ENCODE measurements at places on chromosomes 11 and 22. TPM values are rescaled to one million over a fixed set of nuclear protein-coding genes. Genes with fewer than 3 reads are reported as not detected.

DNA sequence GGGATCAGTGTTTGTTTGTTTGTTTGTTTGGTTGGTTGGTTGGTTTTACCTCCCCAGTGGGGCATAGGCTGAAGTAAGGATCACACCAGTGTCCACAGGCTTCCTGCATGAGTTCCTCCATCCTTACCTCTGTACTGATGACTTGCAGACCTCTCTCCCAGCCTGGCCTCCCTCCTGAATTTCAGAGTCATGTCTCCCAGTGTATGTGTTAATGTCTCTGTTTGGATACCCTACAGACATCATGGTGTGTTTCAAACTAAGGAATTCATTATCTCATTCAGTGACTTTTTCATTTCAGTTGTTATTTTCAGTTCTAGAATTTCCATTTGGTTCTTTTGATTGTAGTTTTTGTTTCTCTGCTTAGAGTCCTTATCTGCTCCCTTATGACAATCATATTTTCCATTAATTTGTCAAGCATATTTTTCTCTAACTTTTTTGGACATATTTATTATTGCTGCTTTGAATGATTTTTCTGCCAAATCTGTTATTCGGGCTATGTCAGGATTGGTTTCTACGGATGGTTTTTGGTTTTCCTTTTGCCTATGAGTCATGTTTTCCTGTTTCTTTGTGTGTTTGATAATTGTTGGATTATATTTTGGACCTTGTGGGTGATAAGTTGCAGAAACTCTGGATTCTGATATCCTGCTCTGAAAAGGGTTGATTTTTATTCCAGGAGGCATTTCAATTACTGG is 23.6 kb downstream of the MYEOV start:
- no peak overlapping the region for H3K27ac ChIP-seq
- no peak for DNase-seq
- no peak overlapping the region for H3K4me3 ChIP-seq

- no peaks in the 10 kb centered on the region for H3K4me1 ChIP-seq
- no peaks in the 10 kb centered on the region for H3K27me3 ChIP-seq
- DNase-seq: no peak
- no peak overlapping the region for H3K4me3 ChIP-seq
- H3K36me3 ChIP-seq: no peaks in the 10 kb centered on the region
Observed at GRCh38 chr22:26131589-26132154, 37.6 kb upstream of the SEZ6L start.

The FAM111B gene
- polyA plus RNA-seq: not detected

DNA sequence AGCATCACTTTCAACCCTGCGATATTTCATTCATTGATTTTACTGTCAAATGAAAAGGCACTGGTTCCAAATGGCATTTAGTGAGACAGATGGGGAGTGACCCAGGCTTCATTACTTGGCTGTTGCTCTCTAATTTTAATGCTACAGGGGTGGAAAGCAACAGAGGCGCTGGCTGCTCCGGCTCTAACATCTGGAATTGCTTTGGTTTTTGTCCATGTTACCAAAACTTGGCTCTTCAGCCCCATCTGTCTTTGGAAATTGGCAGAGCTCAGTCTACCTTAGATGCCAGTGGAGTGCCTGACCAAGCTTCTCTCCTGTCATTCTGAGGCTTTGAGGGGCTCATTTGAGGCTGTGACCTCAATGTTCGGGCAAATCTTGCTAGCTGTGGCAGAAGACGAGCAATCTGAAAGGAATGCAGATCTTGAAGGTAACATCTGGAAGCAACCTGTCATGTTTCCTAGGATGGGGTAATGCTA is 409.5 kb upstream of the SYN3 start:
- DNase-seq: no peak
- no peak overlapping the region for H3K27ac ChIP-seq
- H3K36me3 ChIP-seq: no peaks in the 10 kb centered on the region
- H3K4me3 ChIP-seq: no peak overlapping the region
- H3K4me1 ChIP-seq: no peaks in the 10 kb centered on the region

DNA sequence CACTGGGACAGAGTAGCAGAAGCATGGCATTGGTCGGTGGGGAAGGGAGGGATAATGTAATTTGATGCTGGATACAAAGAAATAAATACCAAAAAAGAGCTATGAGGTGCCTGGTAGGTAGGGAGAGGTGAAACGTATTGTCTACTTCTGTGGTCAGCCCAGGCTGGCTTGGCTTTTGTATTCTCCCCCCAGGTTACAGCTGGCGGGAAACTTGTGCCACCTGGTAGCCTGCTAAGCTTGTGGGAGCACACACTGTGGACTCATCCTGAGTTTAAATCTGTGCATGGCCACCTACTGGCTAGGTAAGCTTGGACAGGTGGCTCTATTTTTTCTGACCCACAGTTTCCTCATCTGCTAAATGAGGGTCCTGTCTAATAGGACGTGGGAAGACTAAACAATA is 165.2 kb upstream of the E2F8 start:
- no peaks in the 10 kb centered on the region for H3K4me1 ChIP-seq
- no peak for DNase-seq
- no peak overlapping the region for H3K27ac ChIP-seq
- H3K36me3 ChIP-seq: no peaks in the 10 kb centered on the region

DNA sequence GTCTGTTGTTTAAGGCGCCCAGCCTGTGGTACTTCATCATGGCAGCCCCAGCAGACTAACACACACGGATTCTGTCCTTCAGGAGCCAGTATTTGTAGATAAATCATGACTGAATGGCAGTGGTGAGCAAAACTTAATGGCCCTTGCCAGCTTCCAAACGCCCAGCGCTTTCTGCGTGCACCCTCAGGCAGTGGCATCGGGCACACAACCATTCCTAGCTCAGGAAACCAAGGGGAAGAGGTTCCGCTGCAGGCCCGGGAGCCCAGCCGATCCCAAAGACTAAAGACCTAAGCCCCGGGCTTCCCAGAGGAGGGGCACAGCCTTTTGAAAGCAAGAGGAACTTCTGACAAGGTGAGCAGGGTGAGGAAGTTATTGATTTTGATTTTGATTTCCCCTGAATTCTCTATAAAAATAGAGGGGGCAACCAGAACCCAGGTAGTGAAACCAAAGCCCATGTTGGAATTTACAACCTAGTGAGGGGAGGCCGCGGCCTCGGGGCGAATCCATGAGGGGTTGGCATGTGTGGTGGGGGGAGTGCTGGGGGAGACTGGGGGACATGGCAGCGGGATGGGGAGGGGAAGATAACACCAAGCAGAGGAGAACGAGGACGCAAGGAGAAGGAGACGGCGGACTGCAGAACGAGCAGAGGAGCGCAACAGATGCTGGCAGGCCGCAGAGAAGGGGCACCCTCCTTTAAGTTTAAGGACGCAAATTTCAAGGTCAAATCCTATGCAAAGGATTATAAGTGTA is 79.9 kb upstream of the SEPTIN5 start:
- no peak for DNase-seq
- no peak overlapping the region for H3K27ac ChIP-seq
- H3K27me3 ChIP-seq: no peaks in the 10 kb centered on the region
- H3K36me3 ChIP-seq: no peaks in the 10 kb centered on the region
- H3K4me1 ChIP-seq: no peaks in the 10 kb centered on the region

- no peaks in the 10 kb centered on the region for H3K36me3 ChIP-seq
- H3K27me3 ChIP-seq: no peaks in the 10 kb centered on the region
- H3K4me1 ChIP-seq: no peaks in the 10 kb centered on the region
- no peak for DNase-seq
- H3K4me3 ChIP-seq: no peak overlapping the region
Observed at GRCh38 chr11:79160791-79161403, 279.9 kb downstream of the TENM4 start.

DNA sequence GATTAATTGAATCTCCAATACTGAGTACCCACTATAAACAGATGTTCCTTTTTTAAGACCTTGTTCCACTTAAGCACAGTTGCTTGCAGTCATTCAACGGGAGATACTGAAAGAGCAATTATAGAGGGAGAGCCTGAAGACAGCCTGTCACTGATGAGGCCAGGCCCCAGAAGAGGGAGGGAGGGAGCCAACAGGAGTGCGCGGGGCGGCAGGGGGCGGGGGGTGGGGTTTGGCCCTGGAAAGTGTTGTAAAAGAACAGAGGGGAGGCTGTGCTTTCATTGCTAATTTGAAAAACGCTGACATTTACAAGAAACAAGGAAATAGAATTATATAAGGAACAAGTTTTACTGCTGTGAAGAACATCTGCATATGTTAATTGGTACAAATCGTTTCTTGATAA is 53.1 kb downstream of the MAP6 start:
- no peaks in the 10 kb centered on the region for H3K27me3 ChIP-seq
- no peak overlapping the region for H3K4me3 ChIP-seq
- H3K36me3 ChIP-seq: no peaks in the 10 kb centered on the region
- no peak for DNase-seq
- no peak overlapping the region for H3K27ac ChIP-seq

DNA sequence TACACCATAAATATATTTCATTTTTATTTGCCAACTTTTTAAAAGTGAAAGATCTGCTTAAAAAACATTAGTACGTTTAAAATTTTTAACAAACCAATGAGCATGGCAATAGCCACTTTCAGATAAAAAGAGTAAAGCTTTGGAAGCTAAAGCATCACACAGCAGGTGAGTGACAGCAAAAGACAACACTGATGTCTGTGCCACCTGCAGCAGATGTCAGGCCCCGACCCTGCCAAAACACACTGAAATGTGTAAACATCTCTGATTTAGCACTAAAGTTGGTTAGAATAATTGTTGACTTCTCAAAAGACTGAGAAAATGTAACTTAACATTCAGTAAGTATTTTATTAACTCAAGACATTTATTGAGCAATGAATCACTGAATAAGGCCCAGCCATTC is 232.9 kb downstream of the DLG2 start:
- H3K27ac ChIP-seq: no peak overlapping the region
- H3K36me3 ChIP-seq: no peaks in the 10 kb centered on the region
- no peak overlapping the region for H3K4me3 ChIP-seq
- DNase-seq: no peak

- DNase-seq: no peak
- H3K27me3 ChIP-seq: no peaks in the 10 kb centered on the region
- H3K27ac ChIP-seq: no peak overlapping the region
- no peaks in the 10 kb centered on the region for H3K36me3 ChIP-seq
Observed at GRCh38 chr11:93646399-93646798, 15.1 kb upstream of the CEP295 start.

All from naive thymus-derived CD4-positive, alpha-beta T cell (primary cell).